Activated effector memory CD4-positive, alpha-beta T cell treated with Interleukin-2 at 50 U/mL for 16 hours (primary cell): ENCODE measurements at places on chromosomes 1 and 21.

DNA sequence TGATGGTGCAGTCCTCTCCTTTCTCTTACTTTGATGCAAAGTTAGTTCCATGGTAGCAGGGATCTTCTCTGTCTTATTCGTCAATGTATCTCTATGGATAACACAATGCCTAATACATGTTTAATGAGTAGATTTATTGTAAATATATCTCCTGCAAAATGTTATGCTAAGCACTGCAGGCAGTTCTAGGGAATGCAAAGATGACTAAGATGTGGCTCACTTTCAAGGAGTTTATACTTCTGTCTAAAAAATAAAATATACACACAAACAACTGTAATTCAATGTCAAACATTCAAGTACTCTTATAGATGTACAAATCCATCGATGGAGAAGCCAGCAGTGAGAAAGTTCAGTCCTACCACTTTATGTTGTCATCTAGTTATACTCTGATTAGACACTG, 194.3 kb downstream of the KCTD3 start:
- no peak for DNase-seq

GRCh38 chr1:201023517-201023902, at the start of gene KIF21B:
KIF21B (minus strand) TSS chr1:201023714; CDS start chr1:201023383, 331 bp downstream.
- peak; percentile 89 for DNase-seq

DNA sequence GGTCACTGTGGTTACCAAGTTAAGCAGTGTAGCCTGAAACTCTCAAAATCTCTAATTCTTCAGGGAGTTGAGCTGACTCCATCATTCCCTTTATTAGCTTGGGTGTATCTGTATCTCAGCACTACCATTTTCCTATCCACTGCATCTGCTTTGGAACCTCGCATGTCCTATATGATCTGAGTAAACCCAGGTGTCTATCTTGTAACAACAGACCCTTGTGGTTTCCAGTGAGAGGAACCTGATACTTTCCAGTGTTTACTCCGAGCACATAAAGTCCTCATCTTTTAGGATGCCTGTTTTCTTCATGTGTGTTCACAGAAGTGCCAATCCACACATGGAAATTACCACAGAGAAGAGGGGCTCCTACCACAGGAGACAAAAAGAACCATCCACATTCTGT, 650.4 kb downstream of the LMO4 start:
- DNase-seq: no peak

GRCh38 chr21:33373451-33373850, 29.8 kb upstream of the IFNGR2 start:
- no peak for DNase-seq

DNA sequence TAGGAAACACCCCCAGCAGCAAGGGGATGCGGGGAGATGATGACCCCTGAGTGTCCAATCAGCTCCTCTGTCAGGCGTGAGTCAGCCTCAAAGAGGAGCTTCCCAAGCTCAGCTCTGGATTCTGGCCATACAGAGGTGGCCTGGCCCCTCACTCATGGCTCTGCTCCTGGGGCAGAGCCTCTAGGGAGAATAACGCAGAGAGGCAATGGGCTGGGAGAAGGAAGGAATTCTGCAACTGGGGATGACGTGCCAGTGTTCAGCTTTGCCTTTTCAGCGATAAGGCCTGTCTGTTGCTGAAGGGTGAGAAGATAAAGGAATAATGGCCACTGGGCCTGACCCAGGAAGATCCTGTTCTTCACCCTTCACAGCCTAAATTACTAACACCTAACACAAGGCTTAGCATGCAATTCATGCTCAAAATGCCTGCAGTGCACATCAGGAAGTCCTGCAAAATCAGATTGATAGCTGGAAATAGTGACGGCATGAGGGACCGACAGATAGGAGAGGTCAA, 92.2 kb downstream of the TBX19 start:
- no peak for DNase-seq

DNA sequence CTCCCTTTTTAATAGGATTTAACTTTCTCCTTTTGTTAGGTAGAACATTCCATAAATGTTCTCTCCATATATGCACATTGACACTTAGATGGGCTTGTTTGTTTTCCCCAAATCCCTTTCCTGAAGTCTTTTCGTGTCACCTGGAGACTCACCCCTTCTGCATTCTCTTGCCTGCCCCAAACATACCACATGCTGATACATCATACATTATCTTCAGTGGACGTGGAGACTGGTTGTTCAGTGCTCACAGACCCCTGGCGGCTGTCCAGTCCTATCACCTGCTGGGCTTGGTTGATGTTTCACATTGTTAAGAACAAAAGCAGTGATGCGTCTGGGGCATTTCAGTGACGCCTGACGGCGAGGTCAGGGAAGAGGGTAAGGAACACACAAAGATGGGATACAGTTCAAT, 22.2 kb downstream of the FMOD start:
- no peak for DNase-seq

GRCh38 chr1:229040630-229041358, 230.1 kb upstream of the RAB4A start:
- no peak for DNase-seq

DNA sequence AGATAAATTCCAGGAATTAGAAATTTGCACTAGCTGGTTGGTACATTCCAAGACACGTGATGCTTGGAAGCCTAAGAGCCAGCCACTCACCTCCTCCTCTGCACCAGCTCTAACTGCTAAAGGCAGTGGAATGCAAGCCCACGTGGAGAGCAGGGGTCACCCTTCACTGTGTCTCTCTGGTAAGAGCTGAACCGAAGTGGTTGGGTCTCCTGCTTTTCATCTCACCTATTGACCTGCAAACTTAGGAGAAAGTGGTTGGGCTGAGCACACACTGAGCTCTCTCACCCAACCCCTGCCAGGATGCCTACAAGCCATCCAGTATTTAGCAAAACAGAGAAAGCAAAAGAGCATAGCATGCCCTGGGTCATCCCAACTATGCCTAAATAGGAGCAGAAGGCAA, 19.3 kb downstream of the HAO2 start:
- DNase-seq: no peak

- DNase-seq: no peak
Measured at GRCh38 chr1:18110598-18110939, 3.0 kb downstream of the IGSF21 start.

GRCh38 chr1:61143821-61144424, 61.6 kb downstream of the NFIA start:
- no peak for DNase-seq

DNA sequence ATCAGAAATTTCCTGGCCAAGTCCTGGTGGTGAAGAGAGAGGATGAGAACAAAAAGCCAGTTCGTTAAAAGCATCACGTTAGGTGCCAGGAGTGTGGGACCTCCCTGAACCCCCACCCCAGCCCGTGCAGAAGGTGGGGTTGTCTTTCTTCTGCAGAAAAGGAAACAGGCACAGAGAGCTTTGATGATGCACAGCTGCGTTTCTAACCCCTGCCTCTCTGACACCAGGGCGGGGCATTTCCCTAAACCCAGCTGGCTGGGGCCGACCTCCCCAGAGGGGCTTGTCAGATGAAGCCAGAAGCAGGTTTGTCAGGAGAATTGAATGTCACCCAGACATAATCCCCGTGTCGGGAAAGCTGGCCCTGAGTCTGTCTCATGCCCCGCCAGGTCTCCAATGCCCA, 189.3 kb upstream of the EDN2 start:
- DNase-seq: peak; percentile 27

- no peak for DNase-seq
Measured at GRCh38 chr21:28421716-28422524, 570.8 kb downstream of the LTN1 start.

DNA sequence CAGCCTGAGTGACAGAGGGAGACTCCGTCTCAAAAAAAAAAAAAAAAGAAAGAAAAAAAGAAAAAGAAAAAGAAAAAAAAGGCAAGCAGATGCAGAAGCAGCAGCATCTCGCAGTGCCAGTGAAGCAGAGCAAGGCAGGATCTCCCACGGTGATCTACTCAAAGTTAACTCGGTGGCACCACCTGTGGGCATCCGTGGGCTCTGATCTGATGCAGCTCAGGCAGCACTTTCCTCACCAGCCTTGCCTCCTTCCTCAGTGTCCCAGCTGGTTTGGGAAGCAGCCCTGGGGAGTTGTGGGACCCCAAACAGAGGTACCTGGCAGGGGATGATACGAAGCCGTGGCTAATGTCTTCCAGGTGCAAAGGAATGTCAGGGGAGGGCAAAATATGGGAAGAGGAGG, 104.3 kb upstream of the KRTAP19-8 start:
- DNase-seq: no peak

DNA sequence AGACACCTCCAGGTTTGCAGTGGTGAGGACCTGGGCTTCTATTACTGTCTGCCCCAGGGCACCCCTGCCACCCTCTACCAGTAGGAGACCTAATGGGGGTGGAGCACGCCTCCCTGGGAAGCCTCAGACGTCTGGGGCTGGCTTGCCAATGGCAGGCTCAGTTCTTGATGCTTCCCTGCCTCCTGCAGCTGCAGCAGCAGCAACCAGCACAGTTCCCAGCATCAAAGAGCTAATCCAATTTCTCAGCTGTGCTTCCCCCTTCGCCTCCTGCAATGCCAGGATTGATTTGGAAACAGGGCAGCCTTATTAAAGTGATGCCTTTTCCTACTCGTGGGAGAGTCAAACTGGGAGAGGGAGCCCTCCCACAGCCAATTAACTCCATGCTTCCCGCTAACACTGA, 8.2 kb downstream of the SYT2 start:
- no peak for DNase-seq

DNA sequence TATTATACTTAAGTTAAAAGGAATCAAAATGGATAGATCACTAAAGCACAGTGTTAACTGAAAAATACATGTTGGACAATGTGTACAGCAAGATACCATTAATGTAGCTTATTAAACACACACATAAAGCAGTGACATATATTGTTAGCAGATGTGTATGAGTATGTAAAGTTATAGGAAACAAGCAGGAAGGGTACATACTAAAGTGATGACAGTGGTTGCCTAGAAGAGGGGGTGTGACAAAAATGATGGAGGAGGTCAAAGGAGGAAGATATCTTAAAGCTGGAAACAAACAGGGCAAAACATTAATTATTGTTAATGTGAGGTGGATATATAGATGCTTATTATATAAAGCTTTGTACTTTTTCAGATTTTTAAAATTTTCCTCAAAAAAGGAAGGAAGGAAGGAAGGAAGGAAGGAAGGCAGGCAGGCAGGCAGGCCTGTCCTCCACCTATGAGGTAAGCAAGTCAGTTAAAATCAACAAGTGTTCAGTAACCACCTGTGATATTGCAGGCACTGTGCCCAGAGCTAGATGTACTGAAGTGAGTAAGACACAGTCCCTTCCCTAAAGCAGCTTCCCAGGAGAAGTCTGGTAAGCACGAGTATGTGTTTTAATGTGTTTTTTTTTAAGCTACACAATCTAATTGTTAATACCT, 252.9 kb upstream of the NR5A2 start:
- DNase-seq: no peak

- no peak for DNase-seq
Measured at GRCh38 chr1:53552146-53552861, 93.1 kb downstream of the DMRTB1 start.

GRCh38 chr1:118335331-118335732, 150.3 kb upstream of the SPAG17 start:
- DNase-seq: no peak

- DNase-seq: no peak
Measured at GRCh38 chr1:212166244-212166643, 119.0 kb upstream of the PPP2R5A start.

GRCh38 chr1:211783897-211784296, 46.7 kb downstream of the LPGAT1 start:
- no peak for DNase-seq

GRCh38 chr1:151373196-151373595, 691 bp upstream of the SELENBP1 start:
- DNase-seq: no peak
